ENCODE measurements at places on chromosomes 2 and 18.
A peak's percentile ranks its signal among the peaks of the same experiment; 100 is the strongest.

DNA sequence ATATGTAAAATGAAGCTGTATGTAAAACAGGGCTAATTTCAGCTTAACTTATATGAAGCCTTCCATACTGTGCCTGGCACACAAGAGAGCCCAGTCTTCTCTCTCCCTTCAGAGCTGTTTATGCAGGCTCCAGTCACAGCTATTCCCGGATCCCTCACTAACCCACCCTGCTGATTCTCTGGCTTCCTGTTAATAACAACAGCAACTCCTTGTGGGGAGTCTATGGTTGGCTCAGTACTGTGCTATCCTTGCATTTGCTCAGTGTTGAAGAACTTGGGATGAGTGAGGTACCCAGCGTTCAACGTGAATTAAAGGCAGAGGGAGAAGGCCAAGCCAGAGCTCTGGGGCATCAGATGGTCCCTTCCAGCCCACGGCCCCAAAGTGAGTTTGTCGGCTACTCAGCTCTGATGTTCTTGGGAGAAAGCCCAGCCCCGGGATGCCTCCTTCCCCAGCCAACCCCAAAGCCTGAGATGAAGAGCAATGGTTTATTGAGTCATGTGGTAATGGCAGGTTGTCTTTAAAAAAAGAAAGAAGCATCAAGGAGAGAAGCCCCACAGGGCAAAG lies 43.2 kb downstream of the PSD4 start:
- DNase-seq, result no peak

GRCh38 chr2:205403244-205403825 lies 279.0 kb upstream of the NRP2 start:
- DNase-seq, result no peak

DNA sequence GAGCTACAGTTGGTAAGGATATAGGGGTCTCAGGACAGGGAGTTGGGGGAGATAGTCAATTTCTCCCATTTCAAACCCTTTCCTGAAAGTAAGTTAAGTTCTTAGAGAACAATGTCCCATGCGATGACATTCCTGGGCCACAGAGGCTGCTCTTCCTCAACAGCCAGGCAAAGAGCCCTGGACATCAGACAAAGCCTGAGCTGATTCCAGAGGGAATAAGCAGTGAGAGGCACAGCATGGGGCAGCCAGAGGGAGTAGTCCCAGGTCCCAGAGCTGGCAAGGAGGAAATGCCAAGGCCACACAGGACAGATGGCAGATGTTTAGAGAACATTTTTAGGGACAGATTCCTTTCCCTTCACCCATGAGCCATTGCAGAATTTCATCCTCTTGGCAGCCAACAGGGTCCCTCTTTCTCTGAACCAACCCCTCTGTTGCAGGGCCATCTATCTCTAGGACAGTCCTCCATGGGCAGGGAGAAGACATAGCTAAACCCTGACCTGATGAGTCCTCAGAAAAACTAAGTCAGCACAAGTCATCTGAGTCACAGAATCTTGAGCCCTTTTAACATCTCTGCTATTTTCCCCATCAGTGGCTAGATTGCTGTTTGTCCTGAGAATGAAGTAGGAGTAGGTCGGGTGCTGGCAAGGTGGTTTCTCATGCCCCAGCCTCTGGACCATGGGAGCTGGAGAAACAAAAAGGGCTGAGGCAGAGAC lies 81.6 kb upstream of the STPG4 start:
- no peak for DNase-seq

DNA sequence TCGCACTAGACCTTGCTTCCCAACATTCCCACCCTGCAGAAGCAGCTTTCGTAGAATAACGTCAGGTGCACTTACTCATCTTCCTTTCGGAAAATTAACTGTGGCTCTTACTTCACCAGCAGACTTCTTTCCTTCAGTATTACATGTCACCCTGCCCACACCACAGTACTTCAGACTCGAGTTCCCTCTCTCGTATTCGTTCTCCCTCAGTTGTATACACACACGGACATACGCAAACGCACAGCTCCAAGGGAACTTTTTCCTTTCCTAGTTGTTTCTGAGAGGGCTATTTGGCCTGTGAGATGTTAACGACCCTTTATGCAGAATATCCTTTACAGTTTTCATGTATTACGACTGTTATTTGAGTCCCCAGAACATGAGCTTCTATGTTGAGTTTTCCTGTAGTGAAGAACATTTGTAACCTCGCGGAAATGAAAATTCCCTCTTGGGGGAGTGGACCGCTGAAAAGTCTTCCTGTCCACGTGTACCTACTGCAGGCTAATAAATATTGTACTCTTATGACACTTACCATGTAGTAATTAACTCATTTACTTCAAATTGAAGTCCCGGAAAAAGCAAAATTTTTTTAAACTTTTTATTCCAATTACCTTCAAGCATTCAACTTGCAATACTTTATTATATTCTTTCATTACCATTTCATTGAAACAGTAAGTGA lies 908 bp downstream of the ERLEC1 start:
- DNase-seq, result no peak

GRCh38 chr2:12074126-12074844 lies 327.9 kb downstream of the LPIN1 start:
- DNase-seq, result no peak

- DNase-seq, result no peak
These were observed 74.3 kb upstream of the MMADHC start for GRCh38 chr2:149661844-149662243.

GRCh38 chr2:53450923-53451322 lies 316.7 kb upstream of the CHAC2 start:
- no peak for DNase-seq

GRCh38 chr2:69175790-69176715 lies 163.1 kb downstream of the ANTXR1 start:
- DNase-seq, result no peak

DNA sequence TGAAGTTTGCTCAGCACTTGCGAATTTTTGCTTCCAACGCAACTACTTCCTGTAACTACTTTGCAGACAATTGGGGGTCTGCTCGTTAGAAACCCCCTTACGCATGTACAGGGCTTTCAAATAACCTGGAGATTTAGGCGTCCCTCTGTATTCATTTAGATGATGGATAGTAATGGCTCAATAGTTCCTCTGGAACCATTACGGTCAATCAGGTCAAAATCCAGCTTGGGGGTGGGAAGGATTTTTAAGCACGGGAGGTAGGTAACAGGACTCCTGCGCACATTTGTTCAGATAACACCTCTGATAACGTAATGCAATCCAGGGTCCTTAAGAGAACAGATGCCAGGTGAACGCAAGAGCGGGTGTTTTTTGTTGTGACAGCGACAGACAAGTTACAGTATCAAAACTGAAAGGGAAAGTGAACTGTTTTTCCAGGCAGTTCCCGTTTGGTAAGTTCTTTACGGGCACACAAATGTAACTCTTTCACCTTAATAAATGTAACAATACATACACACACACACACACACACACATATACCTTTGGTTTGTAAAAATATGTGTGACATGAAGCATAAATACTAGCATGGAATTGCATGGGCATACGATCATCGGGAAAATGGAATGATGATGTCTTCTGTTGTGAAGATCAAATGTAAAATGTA lies 3.8 kb upstream of the OSR1 start:
- DNase-seq, result no peak

DNA sequence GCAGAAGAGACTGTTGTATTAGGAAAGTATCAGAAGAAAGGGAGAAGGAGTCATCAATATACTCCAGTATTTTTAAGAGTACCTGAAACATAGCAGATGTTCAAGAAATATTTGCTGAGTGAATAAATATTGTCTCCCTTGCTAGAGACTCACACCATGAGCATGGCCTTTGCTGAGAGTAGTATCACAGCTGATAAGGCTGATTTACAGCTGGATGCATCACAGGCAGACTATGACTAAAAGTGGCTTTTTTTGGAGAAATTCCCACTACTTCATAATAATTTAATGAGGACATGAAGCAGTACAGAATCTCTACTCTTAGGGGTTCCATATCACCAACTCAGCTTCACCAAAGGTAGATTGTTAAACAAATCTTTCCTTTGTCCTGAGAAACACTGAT lies 373.3 kb downstream of the RBM43 start:
- no peak for DNase-seq

- DNase-seq, result no peak
These were observed 151.1 kb upstream of the NT5C1B start for GRCh38 chr2:18740474-18740881.

- DNase-seq, result no peak
These were observed 73.0 kb upstream of the LGALSL start for GRCh38 chr2:64380853-64381527.

- no peak for DNase-seq
These were observed 1386.2 kb upstream of the ACVR2A start for GRCh38 chr2:146458585-146458984.

DNA sequence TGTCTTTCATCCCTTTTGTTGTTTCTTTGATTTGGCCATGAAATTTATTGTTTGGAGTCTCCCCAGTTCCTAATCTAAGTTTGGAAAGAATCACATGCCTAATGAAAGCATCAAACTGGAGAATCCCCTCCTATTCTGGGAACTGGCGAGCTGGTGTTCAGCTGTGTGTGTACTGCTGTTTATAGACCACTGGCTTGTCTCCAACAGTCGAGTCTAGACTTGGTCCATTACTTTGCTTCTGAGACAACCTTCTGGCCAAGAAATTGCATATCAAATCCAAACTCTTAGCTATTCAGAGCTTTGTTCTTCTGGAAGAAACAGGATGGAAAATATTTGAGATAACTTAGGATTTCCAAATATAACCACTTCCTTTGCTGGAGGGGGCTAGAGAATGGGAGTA lies 111.5 kb upstream of the THSD7B start:
- no peak for DNase-seq

DNA sequence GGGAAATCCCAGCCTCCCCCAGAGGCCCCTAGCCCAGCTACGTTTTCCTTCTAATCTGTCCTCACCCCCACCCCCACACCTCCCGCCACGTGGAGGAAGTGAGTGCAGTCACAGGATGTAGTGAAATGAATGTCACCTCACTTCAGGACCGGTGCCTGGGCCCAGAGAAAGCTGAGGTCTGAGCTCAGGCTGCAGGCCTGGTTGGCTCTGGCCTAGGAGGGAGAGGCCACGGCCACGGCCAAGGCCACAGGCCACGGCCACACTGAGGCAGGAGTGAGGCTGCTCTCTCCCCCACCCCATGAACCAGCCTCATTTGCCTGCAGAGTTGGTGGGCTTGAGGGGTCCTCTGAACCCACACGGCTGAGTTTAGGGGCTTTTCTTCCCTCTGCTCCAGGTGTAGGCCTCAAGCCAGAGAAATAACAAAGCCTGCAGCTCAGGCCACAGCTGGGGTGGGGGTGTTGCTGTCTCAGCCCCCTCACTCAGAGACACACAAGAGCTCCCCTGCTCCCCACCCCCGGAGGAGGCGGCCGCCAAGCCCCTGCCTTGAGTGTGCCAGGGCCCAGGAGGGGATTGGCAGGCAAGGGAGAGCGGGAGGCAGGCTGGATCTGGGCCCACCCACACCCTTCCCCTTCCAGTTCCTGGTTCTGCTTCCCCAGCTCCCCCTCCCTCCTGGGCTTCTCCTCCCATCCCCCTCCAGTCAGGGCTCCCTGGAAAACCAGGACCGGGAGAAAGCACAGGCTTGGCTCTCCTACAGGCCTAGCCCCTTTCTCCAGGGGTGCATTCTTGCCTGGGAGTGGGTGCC lies 27.0 kb downstream of the DNMT3A start:
- DNase-seq, result peak; percentile 42

- DNase-seq, result no peak
These were observed 295.4 kb downstream of the CELF4 start for GRCh38 chr18:37270038-37270665.

GRCh38 chr2:171482308-171482707 lies 40.0 kb upstream of the CYBRD1 start:
- DNase-seq, result no peak

- no peak for DNase-seq
These were observed 35.3 kb upstream of the CCDC150 start for GRCh38 chr2:196604196-196604595.

- DNase-seq, result no peak
These were observed 14.8 kb upstream of the MTERF4 start for GRCh38 chr2:241116606-241117560.

- no peak for DNase-seq
These were observed 136.5 kb downstream of the TDRD15 start for GRCh38 chr2:21260311-21260710.

- DNase-seq, result no peak
These were observed 14.6 kb upstream of the CREG2 start for GRCh38 chr2:101401906-101402305.

- no peak for DNase-seq
These were observed 623.2 kb downstream of the IRS1 start for GRCh38 chr2:226176283-226176984.

GRCh38 chr2:133652398-133652797 lies 84.1 kb upstream of the NCKAP5 start:
- DNase-seq, result no peak

- DNase-seq, result no peak
These were observed 61.2 kb upstream of the RBBP8 start for GRCh38 chr18:22871809-22872525.

GRCh38 chr2:42135381-42136312 lies 33.5 kb upstream of the EML4 start:
- no peak for DNase-seq

DNA sequence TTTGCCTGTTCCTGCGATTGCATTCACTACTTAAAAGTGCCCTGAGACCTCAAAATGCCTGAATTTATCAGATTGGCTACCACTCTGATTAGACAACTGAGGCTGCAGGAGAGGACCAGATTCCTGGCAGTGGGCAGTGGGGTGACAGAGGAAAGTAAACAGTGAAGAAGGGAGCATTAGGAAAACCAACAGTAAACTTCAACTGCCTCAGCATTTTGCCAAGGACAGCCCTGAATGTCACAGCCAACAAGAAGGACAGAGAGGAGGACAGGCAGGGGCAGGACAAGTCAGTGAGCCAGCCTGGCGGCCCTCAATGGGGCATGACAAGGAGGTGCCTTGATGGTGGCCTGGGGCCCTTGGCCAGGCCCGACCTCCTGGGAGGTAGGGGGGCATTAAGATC lies 24.3 kb downstream of the ACMSD start:
- no peak for DNase-seq

GRCh38 chr18:76455003-76455676 lies 39.9 kb downstream of the ZNF516 start:
- no peak for DNase-seq

DNA sequence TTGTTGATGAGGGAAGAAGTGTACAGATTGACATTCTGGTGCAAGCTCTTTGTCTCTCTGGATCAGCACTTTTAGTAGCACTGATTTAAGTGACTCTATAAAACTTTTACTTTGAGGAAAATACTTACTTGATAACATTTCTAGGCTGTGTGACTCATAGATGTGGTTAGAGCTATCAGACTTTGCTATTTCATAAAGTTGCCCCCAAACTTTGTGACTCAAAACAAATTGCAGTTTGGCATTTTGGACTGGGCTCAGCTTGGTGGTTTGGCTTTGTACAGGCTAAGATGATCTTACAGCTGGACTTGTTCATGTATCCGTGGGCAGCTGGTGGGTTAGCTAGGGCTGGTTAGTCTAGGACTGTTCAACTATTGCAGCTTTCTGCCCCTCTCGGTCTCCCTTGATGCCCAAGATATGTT lies 42.1 kb upstream of the GLS start:
- no peak for DNase-seq

GRCh38 chr2:191927991-191928390 lies 81.1 kb upstream of the CAVIN2 start:
- DNase-seq, result no peak

Measured in stimulated activated CD8-positive, alpha-beta memory T cell treated with anti-CD3 and anti-CD28 coated beads, Interleukin-7, amount 100 ng/mL, for 1 hour (primary cell).